Cardiac septum (tissue), 1 donor: ENCODE measurements at places on chromosomes 4 and X.

- DNase-seq = no peak
Measured at GRCh38 chr4:52051213-52051614, at the start of gene SPATA18. SPATA18 (plus strand) TSS chr4:52051304; CDS start chr4:52051705, 401 bp downstream.

GRCh38 chrX:71053217-71053621, 14.9 kb downstream of the SNX12 start:
- DNase-seq = no peak

- DNase-seq = no peak
Measured at GRCh38 chr4:174650711-174651355, 128.5 kb upstream of the HPGD start.

GRCh38 chr4:48051078-48051477, 34.5 kb downstream of the NIPAL1 start:
- DNase-seq = no peak

DNA sequence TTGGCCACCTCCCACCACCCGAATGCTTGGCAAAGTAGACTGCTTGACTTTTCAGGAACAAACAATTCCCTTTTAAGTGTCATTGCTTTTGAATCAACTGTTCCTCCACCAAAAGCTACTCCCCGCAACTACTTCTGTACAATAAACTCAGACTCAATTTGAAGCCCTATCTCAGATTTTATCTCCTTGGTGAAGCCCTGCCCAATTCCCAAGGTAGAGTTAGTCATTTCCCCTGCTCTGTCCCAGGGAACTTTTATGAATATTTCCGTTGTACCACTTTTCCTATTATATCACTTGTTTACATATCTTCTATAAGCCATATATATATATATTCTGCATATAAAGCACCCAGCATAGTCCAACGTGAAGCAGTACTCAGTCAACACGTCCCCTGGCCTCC, 102.8 kb downstream of the C4orf51 start:
- no peak for DNase-seq

GRCh38 chrX:119784747-119785446, 6.5 kb downstream of the RPL39 start:
- no peak for DNase-seq

DNA sequence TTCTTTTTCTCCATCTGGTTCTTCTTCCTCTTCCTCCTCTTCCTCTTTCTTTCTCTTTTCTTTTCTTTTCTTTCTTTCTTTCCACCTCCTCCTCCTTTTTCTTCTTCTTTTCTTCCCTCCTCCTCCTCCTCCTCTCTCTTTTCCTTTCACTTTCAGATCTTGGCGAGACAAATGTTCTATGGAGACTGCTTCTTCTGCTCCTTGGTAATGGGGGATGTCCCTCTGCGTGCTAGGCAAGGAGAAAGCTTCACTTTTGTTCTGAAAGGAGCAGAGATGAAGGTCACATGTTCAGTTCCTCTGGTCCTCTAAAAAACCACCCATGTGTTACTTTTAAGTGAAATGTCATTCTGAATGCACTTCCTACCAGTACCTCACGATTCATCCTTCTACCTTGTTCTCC, 33.2 kb downstream of the NBDY start:
- DNase-seq = no peak
